ENCODE measurements at places on chromosomes 2 and 18. TPM values are rescaled to one million over a fixed set of nuclear protein-coding genes. Genes with fewer than 3 reads are reported as not detected.

CELF4 gene
- not detected for total RNA-seq

CNTNAP5 gene
- total RNA-seq = not detected

HOXD3 gene
- total RNA-seq = not detected

C1QL2 gene
- total RNA-seq = not detected

UGT1A10 gene
- not detected for total RNA-seq

FABP1 gene
- not detected for total RNA-seq

RNF144A gene
- total RNA-seq = 6.0 TPM

Measured in epithelial cell of alveolus of lung (primary cell).